Psoas muscle (tissue), 8 donors: ENCODE measurements at places on chromosomes 7 and 10. TPM values are rescaled to one million over a fixed set of nuclear protein-coding genes. Genes with fewer than 3 reads are reported as not detected.
A peak's percentile ranks its signal among the peaks of the same experiment; 100 is the strongest.

DNA sequence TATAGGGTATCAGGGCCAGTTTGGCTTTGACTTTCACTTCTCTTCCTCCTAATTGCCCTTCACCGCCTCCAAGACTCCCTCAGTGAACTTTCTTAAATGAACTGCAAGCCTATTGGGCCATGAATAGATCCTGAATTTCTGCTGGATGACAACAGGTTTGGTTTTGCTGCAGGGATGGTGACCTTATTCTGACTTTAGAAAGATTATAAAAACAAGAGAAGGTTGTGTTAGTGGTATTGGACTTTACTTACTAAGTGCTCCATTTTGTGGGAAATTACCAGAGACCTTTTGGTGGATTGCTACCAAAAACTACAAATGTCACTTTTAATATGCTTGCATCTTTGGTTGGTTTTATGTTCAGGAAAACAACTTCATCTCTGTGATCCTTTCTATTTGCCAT, 11.5 kb upstream of the LIPA start:
- no peak for DNase-seq

Gene TLL2
- polyA plus RNA-seq = 0.64 TPM

DNA sequence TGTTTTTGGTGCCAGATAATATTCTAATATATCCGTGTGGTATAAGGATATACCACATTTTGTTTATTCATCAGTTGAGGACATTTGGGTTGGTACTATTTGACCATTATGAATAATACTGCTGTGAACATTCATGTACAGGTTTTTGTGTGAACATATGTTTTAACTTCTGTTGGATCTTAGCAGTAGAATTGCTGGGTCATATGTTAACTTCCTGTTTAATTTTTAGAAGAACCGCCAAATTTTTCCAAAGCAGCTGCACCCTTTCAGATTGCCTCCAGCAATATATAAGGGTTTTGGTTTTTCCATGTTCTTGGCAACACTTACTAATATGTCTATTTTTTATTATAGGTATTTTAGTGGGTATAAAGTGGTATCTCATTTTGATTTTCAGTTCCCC, 22.8 kb downstream of the VPS26A start:
- no peak for DNase-seq

DNA sequence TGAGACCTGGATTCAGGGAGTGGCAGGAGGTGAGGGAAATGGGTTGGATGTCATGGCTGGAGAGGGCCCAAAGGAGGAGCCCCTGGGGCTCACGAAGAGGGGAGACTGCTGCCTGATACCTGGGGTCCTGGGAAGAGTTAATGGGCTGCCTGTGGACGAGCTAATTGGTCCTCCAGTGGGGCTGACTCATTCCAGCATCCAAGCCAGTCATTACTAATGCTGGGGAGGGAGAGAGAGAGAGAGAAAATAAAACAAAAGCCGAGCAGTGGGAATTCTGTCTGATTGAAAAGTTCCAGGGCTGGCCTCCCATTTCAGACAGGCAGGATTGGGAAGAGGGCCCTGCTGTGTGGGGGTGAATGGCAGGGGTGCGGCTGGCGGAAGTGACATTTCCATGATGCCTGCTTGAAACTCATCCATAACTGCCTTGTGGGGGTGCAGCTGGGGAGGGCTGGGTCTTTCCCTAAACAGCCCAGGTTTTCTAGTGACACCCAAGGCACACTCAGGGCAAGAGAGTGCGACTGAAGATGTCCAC, 297.8 kb downstream of the RPS24 start:
- peak; percentile 27 for DNase-seq

Gene SFRP5
- polyA plus RNA-seq = 0.47 TPM

DNA sequence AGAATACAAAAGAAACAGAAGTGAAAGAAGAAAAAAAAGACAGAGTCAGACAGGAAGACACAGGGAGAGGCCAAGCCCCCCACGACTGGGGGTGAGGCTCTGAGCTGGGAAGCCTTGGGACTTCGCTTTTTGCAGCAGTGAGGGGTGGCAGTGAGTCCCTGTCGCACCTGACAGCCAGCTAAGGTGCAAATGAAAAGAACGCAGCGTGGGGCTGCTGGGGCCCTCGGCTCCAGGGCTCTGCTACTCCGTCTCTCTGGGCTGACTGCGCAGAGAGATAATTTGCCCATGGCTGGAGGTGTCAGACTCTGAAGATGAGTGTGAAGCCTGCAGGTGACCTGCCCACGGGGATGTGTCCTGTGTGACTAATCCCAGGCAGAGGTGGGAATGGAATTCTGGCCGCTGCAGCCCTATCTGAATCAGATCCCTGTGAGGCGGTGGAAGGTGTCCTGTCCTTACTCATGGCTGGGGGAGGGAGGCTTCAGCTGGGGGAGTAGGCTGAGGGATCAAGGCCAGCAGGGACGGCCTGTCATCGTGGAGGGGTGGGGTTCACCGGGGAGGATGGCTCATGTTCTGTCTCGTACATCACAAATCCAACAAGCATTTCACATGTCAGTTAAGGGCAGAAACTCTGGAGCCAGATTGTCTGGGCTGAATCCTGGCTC, 96.4 kb downstream of the SLIT1 start:
- no peak for DNase-seq

DNA sequence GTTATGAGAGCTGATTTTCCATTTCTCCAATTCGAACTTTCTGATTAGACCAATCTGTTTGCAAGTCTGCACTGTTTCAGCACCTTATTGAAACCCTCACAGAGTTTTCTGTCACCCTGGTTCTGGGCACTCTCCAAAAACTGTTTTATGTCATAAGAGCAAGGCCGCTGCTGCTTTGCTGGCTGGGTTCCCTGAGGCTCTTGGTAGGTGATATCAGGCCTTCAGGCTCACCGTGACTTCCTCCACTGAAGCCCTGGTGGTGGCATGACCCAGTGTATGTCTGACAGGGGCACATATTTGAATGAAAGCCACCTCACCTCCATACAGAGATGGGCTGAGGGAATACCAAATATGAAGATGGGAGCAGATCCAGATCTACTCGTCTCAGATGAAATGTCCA, 8.3 kb downstream of the RABGEF1 start:
- peak; percentile 66 for DNase-seq

DNA sequence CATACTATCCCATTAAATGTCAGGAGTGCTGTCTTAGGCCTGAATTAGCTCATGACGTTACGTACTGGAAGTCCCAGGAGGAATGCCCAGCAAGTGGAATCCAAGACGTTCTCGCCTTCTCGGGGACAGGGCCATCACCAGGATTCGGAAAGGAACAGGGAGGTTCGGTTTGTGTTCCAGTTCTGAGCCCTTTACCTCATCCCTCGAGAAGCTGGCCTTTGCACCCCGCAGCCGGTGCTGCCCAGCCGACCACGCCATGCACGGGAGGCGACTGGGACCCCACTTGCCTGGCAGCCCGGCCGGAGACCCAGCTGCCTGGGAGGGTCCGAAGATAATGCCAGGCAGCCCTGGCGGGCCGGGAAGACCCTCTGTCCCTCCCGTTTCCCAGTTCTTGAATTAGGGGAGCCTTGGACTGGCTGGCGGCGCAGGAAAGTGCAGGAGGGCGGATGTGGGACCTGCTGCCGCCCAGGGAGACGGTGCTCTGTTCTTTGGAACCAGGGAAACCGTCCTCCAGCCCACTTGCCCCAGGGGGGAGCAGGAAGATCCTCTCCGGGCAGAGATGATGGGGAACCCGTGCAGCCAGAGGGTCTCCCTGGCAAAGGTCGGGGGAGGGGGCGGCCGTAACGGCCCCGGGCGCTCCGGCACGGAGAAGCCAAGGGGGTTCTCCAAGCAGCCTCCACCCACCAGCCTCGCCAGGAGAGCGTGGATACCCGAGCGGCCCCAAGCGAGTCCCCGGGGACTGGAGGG, 671 bp upstream of the CHST3 start:
- DNase-seq = peak; percentile 85

DNA sequence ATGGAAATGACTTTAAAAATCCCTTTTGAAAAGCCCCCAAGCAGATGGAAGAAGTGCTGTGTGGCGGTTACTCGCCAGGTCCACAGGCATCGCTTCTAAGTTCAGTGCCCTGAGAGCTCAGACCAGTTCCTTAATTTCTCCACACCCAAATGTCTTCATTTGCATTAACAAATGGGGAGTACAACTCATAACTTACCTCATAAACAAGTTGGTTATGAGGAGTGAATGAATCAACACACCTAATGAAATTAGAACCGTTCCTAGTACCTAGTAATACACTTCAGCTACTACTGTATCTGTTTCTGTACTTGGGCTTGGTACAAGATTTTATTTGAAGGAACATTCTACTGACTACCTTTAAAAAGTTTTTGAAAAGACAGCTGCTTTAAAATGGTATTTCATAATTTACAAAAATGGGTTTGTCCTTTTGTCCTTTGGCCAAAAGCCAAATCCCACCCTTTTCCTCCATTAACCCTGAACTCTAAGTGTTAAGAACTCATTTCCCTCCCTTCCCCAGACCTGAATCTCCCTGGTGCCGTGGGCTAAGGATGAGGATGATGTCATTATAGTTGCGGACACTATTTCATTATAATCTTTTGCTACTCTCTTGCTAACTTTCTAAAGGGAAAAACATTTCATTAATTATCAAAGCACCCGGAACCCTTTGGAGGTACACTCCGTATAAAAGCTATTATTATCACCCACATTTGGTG, 221.5 kb upstream of the CELF2 start:
- no peak for DNase-seq

DNA sequence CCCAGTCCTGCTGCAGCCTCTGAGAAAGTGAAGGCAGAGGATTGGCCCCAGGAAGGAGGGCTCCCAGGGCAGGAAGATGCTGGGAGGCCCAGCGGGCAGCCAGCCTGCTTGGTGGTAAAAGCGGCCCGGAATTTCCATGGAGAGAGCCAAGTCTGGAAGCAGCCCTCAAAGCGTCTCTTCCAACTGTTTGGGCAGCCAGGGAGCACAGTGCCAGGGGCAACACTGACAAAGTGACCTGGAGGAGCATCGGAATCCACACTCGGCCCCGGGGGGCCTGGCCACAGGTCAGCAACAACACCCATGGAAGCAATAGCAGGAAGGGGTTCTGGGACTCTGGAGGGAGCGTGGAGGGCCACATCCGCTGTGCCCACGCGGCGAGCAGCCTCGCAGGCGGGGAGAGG, 63.2 kb upstream of the FGFR2 start:
- DNase-seq = no peak

DNA sequence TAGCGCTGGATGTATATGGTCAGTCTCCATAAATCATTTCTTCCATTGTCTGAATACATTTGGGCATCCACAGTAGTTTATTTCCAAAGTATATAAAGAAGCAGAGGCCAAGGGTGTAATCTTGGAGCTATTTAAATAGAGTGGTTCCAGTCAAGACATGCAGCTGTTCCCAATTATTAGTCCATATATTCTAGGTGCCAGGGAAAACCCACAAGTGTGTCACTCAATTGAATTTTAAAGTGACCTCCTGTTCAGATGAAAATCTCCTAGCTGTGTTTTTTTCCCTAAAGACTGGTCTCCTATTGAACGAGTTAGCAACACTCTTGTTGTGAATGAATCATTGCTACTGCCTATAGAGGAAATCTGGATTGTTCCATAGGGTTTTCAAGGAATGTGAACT, 260.2 kb upstream of the BMPER start:
- DNase-seq = no peak
